Activated T-helper 1 cell treated with anti-CD3 and anti-CD28 coated beads, Interleukin-12 subunit alpha, Interleukin-12 subunit beta, Interleukin-2, Interleukin-4 antibody, amounts not matched to agents 30 ng/mL and 10 ng/mL and 1 ng/mL, durations not matched to agents 14 hours and 24 hours and 36 hours (primary cell): ENCODE measurements at places on chromosomes 7 and 10.
A peak's percentile ranks its signal among the peaks of the same experiment; 100 is the strongest.

GRCh38 chr7:18400726-18401125, 94.8 kb upstream of the HDAC9 start:
- DNase-seq = no peak

DNA sequence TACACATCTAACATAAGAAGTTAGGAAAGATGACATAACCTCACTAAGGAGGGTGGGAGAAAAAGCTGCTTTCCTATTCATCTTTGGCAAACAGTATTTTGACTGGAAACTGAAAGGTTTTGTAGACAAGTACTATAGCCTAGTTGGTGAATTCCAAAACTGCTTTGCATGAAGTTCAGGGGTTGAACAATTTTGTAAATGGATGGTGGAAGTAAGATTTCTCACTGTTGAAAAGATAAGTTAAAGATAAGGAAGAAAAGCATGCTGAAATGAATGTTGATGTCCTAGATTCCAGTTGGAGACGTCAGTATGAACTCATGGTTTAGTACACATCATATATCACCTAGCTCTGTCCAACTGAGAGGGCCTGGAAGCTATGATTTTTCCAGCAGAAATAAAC, 159.1 kb upstream of the FEZF1 start:
- DNase-seq = no peak

GRCh38 chr10:12414278-12414989, 65.1 kb downstream of the CAMK1D start:
- DNase-seq = no peak

DNA sequence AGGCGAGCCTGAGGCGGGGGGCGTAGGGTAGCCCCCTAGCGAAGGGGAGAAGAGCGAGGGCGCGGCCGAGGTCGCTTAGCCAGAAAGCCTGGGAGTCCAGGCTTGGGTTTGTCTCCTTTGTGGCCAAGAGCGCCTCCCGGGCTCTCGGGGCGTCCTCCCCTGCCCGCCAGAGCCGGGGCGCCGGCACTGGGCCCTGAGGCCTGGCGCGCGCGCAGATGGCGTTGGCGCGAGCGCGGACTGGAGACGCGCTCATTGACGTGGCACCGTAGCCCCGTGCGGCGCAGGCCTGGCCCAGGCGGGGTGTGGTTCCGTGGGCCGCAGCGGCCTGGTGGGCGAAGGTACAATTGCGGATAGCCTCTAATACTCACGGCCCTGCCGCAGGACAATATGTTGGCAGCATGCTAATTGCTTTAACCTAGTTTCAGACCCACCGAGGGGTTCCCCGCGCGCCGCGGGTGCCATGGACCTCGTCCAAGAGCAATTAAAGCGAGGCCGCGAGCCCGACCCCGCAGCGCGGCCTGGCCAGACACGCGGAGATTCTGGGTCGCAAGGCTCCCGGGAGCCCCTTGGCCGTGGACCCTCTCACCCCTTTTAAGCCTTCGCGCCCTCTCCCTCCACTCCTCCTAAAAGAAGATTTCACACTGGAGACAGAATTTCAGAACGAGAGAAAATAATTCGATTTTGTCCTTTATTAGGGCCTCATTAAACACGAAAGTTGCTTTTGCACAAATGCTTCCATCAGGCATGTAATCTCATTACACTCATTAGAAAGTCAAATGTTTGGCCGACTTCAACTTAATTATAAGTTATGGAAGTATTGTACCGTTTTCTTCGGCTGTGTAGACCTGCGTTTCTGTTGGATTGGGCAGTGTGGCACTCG, 3.1 kb downstream of the PTF1A start:
- no peak for DNase-seq

DNA sequence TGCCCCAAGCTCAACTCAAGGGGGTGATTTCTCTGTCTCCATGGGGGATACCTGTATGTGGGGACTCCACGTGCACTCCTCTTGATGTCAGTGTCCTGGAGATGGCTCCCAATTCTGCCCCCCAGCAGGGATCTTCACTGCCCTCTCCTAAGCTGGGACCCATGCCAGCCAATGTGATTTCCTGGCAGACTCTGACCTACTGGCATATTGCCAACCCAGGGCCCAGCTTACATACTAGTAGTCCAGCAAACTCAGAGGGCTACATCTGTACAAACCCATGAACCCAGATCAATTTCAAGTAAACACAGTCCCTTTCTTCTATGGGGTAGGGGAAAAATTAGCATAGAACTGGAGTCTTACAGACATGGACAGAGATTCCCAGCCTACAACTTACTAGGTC, 26.2 kb upstream of the BMPR1A start:
- no peak for DNase-seq

- DNase-seq = no peak
Measured at GRCh38 chr10:114316744-114317143, 77.7 kb downstream of the VWA2 start.

DNA sequence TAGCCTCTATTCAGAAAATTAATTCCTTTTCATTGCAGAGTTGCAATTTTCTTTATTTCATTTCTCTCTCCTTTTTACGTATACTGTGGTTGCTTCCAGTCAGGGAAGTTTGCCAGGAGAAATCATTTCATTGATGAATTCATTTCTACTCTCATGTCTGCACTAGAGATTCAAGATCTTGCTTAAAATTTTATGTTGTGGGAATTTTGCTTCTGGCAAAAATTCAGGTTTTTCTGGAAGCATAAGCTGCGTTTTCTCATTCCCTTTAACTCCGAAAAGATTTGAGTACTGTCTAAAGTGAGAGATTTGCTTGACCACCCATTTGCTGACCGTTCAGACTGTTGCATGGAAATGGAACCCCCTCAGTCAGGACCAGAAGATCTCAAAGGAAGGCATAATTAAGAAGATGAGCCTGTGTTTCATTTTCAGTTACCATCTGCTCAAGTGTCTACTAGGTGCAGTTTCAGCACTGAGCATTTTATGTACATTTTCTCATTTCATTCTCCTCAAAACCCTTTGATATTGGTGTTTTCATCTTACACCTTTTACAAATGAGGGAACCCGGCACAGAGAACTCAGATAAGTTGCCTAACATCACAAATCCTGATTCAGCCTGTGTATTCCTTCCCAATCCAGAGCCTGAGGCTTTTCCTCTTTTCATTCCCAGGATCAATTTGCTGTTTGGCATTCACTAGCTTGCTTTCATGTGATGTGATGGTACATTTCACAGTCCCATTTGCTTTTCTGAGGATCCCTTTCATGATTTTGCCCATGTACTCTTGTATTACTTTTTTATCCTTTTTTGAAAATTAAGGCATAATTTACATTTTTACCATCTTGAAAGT, 3.9 kb downstream of the PTPRZ1 start:
- no peak for DNase-seq

DNA sequence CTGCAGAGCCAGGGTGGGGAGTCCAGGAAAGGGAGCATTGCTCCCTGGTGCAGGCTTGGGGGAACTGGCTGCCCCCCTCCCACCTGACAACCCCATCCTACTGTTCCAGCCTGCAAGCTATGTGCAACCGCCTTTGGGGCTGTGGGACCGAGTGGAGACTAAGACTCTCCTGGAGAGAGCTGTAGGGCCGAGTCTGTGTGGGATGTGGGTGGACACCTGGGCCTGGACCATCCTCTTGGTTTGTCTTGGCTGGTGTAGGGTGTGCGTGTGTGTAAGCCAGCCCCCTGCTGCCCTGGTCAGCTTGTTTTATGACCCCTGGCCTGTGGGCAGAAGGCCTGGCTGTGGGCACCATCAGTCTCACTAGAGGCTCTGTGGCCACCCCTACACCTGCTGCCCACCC, 1.6 kb upstream of the RAMP3 start:
- no peak for DNase-seq

DNA sequence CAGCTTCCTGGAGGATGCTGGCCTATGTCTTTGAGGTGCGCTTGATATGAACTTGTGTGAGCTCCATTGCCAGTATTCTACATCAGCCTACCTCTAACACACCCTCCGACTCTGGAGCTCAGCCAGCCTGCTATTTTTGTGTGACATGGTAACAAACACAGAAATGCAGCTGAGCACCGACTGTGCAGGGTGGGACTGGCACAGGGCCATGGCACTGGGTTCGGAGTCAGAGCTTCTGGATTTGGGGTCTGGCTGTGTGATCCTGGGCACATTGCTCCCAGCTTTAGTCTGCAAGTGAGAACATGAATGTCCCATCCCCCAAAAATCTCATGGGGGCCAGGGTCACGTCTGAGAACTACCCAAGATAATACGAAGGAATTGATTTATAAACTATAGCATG, 257.2 kb upstream of the CTBP2 start:
- DNase-seq = no peak

DNA sequence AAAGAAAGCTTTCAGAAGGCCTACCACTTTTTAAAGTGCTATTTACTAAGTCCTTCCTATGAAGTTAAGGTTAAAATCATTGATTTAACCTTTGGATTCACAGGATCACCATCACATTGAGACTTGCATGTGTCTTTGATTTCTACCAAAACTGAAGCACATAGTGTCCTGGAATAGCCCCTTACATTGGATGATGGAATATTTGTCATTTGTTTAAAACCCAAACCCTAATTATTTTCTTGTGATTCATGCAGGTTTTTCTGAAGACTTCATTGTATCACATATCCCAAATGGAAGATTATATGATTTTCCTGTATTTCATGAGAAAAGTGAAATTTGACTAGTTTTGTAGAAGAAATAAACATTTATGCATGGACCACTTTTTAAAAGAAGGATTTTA, 3.3 kb downstream of the SEMA3A start:
- DNase-seq = no peak

GRCh38 chr7:150335774-150336112, 5.7 kb downstream of the RARRES2 start:
- no peak for DNase-seq

- DNase-seq = no peak
Measured at GRCh38 chr10:85003083-85003482, 674.7 kb downstream of the CCSER2 start.

- DNase-seq = peak; percentile 69
Measured at GRCh38 chr7:99392659-99393354, 15.6 kb downstream of the PDAP1 start.

- DNase-seq = no peak
Measured at GRCh38 chr7:44348300-44348699, 22.9 kb upstream of the CAMK2B start.

GRCh38 chr7:39582536-39582935, 16.3 kb downstream of the YAE1 start:
- no peak for DNase-seq

- no peak for DNase-seq
Measured at GRCh38 chr10:131700506-131700905, 200.3 kb upstream of the PPP2R2D start.

GRCh38 chr10:12476656-12477055, 127.3 kb downstream of the CAMK1D start:
- no peak for DNase-seq

DNA sequence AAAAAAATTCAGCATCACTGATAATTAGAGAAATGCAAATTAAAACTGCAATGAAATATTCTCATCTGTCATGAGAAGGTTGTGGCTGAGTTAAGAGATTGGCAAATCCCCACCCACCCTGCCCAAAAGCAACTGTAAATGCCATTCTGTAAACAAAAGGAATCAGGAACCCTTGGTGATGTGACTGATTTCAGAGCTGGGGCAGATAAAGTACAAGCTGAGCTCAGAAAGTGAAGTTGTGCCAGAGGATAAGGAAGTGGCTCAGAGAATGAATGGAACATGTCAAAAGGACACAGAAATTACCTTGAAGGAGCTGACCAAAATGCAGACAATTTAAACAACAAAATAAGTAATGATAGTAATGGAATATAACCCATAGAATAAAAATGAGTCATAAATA, 32.7 kb upstream of the ARMS2 start:
- no peak for DNase-seq

- no peak for DNase-seq
Measured at GRCh38 chr10:28600056-28600455, 67.1 kb downstream of the WAC start.

DNA sequence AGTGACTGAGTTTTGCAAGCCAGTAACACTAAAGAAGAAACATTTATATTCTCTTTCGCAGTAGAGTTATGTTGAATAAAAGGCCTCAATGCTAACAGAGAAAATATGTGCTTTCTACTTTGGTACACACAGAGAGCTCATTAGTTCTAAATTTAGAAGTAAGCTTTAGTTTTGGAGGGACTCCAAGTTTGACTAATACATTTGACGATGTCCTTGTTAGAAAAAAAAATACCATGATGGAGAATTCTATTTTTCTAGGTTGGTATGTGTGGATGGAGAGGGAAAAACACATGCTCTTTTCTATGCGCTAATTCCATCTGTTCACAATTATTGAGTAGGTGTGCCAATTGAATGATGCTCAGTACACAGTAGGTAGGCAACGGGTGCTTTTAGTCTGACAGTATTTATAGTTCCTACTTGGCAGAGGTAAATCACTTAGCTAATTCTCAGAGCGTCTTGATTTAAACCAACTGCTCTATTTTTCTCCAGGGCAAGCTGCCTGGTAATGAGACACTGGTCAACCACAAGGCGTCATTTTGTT, 327.2 kb upstream of the AKR1E2 start:
- DNase-seq = no peak

- no peak for DNase-seq
Measured at GRCh38 chr7:25665374-25665773, 437.1 kb upstream of the NPVF start.

DNA sequence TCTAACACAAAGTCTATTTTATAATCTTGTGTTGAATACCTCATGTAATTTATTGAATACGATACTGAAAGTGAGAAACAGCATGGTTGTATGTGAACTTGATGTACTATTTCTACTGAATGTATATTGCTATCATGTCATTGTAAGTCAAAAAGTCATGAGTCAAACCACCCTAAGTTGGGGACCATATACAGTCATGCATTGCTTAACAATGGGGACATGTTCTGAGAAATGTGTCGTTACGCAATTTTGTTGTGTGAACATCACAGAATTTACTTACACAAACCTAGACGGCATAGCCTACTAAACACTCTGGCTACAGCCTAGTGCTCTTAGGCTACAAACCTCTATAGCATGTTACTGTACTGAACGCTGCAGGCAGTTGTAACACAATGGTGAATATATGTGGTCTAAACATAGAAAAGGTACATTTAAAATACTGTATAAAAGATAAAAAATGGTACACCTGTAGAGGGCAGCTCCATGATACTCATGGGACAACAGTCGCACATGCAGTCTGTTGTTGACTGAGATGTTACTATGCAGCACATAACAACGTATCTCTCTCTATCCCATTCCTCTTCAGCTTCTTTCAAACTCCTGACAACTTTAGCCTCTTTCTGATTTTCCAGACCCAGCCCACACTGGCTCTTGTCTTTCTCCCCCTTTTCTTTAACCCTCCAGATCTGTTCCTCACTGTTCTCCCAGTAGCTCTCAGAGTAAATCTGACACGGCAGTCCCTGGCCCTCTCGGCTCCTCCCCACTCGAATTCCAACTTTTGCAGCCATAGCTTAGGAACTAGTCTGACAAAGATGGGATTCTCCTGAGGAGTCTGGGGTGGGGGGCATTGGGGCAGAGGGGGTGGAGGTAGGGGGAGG, 90.1 kb downstream of the SNX10 start:
- no peak for DNase-seq

DNA sequence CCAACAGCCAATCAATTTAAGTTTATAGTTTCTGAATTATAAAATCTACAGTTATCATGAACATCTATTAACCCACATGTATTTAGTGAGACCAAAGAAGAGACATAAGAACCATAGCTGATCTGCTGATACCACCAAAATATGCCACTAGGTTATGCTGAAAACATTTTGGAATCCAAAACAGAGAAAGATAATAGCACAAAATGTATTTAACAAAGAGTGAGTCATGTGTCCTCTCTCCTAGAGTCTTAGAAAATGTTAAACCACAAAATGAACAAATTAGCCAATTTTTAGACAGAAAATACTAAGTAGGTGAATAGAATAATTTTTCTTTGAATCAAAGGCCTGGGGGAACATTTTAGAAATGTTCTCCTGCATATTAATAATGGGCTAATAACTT, 527.5 kb downstream of the GPAM start:
- DNase-seq = no peak

GRCh38 chr10:23158370-23158769, 33.7 kb upstream of the PTF1A start:
- no peak for DNase-seq
